Activated T-helper 1 cell treated with anti-CD3 and anti-CD28 coated beads, Interleukin-2, amount 50 U/mL, for 16 hours (primary cell): ENCODE measurements at places on chromosomes 5 and 9.
A peak's percentile ranks its signal among the peaks of the same experiment; 100 is the strongest.

DNA sequence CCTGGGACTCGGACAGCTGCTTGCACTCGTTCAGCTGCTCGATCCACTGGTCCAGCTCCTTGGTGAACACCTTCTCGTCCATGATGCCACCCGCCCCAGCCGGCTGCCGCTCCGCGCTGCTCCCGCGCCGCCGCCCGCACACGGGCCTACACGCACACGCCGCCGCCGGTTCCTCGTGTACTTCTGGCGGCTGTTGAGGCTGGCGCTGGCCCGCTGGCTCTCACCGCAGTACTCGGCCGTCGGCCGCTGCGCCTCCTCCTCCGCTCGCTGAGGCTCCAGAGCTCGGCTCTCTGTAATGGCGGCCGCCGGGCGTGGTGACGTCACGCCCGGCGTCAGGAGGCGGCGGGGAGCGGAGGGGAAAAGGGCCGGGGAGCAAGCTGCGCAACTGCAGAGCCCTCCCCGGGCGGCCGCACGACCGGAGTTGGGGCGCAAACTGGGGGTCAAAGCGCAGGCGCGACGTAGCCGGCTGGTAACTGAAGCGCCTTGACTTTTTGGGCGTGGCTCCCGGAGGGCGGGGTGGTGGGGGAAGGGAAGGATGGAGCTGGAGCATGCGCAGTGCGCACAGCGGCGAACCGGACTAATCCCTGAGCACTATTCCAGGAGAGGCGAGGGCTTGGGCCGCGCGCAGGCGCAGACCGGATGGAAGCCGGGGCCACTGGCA is at the start of gene PPP2CA:
PPP2CA (minus strand) TSS at position 294 of the 661 bp plus-strand sequence; CDS start at position 82, 212 bp downstream.
- peak; percentile 97 for DNase-seq

DNA sequence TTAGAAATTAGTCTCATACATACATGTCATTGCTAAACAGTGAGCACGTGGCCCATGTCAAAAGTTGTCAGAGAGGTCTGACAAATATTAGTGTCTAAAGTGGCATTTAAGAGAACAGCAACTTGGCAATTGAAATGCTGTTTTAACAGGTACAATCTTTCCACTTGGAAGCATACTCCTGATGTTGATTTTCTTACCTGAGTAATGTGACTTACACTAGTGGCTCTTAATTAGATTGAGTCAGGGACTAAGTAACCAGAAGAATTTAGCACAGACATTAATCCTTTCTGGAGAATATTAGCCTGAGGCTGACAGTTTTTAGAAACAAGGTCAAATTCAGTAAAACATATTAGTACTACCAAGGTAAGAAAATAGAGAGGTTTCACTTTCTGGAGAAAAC is 357.0 kb upstream of the ZNF608 start:
- DNase-seq, result no peak

DNA sequence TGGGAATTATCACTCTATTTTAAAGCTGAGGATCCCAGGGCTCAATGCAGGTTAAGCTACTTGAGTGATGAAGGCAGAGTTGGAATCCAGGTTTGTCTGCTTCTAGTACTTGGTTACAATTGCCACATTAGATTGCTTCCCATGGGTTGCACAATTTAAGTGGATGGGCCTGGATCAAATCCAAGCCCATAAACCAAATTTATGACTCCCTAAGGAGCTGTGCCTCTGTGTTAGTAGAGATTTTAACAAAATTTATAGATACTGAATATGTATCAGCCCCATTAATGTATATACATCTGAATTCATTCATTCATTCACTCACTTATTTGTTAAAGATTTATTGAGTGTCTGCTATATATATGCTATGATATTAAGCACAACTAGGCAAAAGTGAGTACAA is 332.3 kb upstream of the KLF9 start:
- DNase-seq, result no peak

DNA sequence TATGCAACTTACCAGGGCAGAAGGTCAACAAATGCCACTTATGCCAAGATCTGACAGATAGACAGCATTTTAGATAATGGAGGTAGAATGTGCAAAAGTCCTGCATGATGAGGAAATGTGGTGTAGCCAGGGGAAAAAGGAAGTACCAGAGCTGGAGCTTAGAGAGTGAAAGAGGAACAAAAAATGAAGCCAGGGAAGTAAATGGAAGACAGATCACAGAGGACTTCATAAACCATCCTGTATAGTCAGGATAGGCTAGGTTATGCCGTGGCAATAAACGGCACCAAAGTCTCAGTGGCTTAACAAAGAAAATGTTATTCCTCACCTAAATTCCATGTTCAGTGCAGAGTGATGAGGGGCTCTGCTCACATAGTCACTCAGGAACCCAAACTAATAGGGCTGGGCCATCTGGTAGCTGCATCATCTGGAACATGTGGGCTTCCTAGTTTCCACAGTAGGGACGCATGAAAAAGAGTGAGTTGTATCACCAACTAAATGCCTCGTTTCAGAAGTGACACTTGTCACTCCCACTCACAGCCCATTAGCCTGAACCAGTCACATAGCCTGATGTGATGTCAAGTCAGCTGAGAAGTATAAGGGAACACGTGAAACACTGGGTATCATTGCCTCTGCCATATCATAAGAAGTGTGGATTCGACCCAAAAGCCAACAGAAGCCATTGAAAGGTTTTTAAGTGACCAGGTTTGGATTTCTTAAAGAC is 70.3 kb downstream of the SH3RF2 start:
- DNase-seq, result no peak

DNA sequence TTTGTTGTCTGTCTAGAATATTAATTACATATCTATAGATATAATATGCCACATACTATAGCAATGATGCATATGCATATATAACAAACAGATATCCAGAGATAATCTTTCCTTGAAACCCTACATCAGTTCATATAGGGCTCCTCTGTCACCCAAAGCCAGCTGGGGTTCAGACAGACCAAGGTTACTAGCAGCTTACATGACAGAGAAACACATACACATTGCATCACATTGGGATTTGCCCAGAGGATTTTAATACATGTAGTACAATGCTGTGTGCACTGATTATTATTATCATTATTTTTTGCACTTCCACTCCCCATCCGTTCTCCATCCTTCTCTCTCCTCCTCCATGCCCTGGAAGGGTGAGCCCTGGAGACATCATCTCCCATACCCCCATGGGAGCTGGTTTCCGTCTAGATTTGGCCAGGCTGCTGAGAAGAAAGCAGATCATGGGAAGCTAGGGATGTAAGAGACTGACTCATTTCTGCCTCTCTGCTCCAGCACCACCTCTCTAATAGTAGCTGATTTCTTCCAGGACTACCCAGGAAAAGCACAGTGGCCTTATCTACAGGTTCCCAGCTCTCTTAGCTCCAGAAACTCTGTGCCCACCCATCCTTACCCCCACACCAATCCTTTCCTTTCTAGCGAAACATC is 23.3 kb downstream of the FST start:
- DNase-seq, result no peak

- DNase-seq, result no peak
Measured at GRCh38 chr5:124528838-124529237, 217.6 kb downstream of the ZNF608 start.

DNA sequence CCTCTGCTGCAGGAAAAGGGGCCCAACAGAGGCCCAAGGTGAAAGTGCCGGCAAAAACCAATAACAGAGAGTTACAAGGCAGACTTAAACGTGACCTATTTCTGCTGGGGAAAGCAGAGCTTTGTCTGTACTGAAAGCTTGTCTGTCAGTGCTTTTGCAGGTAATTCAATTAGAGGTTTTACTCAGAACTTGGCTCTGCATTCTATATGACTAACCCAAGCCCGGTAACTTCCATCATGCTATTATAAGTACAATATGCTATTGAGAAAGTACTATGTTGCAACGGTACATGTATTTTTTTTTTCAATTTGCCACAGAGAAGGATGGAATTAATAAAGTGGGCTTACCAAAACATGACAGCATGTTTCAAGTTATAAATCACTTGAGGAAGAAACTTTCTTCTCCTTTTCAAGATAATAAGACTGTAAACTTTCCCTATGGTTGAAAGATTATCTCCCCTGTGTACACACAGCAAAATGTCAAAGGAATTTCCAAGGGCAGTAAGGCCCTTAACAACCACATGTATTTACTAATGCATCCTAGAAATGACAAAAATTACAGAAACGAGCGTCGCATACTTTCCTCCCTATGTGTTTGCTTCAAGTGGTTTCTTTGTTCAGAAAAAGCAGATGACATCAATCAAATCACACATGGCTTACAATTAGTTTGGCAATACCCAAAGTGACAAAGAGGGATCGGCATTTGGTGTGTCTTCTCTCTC is 282.4 kb downstream of the EFNA5 start:
- DNase-seq, result no peak

DNA sequence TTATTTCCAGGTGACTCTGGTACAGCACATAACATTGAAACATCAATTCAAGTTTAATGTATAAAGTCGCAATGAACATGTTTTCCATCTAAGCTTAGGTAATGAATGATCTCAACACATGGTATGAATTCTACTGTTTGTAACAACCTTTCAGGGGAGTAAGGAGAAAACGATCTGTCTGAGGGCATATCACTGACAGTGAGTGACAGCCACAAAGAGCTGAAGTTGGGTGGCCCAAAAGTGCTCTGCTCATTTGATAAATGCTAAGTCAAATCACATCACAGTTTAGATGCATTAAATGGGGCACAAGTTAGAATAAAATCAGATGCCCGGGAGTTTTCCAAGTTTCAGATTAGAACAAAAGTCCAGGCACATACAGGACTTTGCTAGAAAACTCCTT is 1.2 kb downstream of the FANCC start:
- no peak for DNase-seq

GRCh38 chr5:146060221-146060585 is 45.2 kb downstream of the PLAC8L1 start:
- no peak for DNase-seq

- peak; percentile 52 for DNase-seq
Measured at GRCh38 chr5:95631991-95632675, 12.2 kb downstream of the GPR150 start.

- DNase-seq, result no peak
Measured at GRCh38 chr9:72338631-72339030, 26.4 kb downstream of the ZFAND5 start.

DNA sequence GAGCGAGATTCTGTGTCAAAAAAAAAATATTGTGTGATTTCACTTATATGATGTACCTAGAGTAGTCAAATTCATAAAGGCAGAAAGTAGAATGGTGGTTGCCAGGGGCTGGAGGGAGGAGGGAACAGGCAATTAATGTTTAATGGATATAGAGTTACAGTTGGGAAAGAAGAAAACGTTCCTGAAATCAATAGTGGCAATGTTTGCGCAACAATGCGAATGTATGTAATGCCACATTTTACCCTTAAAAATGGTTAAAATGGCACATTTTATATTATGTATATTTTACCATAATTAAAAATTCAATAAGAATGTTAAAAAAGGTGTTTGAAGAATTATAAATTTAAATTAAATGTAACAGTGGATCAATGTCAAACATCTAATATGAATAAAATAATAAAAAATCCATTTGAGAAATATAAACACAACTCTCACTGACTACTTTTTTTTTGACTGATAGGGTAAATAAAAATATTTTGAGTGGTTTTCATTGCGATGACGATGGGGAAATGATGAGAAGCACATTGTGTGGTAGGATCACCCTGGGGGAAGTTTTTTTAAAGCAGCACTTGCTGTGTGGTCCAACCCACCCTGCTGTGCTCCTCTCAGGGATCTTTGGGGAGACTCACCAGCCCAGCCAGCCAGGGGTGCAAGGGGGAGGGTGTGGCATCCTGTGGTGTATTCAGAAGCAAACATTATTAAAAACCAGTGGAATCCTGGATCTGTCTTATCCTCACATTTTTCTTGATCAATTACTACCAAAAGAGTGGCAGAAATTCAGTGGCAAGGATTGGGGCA is 4.3 kb downstream of the FYB1 start:
- DNase-seq, result no peak

DNA sequence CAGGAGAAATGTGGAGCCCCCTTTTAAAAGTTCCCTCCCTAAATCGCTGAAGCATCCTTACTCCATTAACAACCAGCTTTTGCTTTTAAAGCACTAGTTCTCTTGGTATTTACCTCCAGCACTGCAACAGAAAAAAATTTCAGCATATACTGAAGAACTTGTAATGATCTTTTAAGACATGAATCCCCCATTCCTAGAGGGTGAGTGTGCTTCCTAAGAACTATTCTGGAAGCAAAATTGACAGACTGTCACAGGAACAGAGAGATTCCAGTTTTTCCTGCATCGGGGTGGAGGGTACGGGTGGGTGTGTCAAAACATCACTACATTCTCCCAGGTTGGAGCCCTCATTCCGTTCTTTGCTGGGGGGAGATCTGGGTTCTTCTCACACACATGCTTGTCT is 151.9 kb downstream of the EBF1 start:
- no peak for DNase-seq

GRCh38 chr5:6393596-6394194 is 15.3 kb upstream of the MED10 start:
- no peak for DNase-seq

DNA sequence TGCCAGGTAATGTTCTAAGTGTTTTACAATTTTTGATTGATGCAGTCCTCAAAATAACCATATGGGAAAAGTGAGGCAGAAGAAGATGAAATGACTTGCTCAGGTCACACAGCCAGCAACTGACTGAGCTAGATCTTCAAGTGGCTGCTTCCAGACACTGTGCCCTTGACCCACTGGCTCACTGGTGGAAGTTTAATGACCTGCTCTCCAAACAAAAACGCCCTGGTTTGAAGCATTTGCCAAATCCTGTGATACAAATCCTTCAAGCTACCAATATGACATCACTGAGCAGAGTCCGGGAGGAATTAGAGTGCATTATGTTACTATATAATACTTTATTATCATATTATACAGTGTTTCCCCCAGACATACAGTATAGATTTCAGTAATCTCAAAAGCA is 459.4 kb downstream of the GADD45G start:
- no peak for DNase-seq

DNA sequence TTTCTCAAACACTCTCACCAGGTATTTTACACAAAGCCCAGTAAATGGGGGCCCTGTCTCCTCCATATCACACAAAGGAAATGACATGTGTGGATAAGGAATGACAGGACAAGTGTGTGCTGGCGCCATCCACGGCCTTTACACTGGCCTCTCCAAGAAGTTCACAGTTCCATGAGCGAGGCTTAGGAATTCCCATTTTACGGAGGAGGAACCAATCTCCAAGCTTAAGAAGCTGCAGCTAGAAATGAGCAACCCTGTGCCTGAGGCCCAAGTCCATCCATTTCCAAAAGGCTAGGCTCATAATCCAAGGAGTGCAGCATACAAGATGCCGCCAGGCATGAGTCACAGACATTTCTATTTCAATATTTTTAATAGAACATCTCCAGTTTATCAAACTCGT is 203.4 kb downstream of the AUH start:
- no peak for DNase-seq

DNA sequence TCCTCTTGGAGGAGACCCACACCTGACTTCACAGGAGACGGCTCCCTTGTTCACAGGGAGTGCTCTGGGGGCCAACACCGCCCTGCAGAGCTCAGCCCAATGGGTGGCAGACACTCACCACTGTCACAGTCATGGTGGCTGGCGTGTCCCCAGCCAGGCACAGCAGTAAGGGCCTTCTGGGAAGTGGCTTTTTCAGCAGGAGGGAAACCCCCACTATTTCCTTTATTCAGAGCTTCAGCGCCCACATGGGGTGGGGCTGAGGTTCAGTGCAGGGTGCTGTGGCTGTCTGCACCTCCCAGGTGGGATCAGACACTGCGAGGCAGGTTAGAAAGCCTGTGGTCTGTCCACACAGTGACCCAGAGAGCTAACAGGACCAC is 3.6 kb upstream of the SNAPC4 start:
- peak; percentile 66 for DNase-seq

- DNase-seq, result no peak
Measured at GRCh38 chr5:169889572-169889971, 90.7 kb downstream of the INSYN2B start.

- no peak for DNase-seq
Measured at GRCh38 chr9:137302449-137303150, 529 bp upstream of the NRARP start.

GRCh38 chr9:110555551-110556331 is 23.8 kb downstream of the SVEP1 start:
- DNase-seq, result no peak
